ENCODE measurements at places on chromosomes 1 and 21.

DNA sequence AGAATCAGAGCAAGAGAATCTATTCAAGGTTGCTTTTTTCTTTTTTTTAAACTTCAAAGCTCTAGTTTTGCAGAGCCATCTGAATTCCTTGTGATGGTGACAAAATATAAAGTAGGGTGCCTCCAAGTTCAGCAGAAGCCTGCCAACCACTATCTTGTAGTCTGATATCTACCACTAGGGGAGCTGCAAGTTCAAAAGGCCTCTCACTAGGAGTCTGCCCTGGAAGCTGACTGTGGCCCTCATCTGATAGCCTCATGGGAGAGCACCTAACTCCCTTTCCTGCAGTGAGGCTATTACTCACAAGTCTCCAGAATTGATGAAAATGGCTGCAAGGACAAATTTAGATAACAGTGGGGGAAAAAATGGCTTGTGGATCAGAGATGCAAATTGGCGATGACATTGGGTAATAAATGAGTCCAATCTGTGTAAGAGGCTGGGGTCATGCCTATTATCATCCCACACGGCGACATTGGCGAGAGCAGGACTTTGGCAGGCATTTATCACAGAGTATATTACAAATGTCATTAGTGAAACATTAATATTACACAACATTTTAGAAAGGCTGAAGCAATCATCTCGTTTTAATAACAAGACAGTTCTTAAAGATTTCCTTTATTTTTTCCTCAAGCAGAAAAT lies 10.7 kb upstream of the ZP4 start:
- no peak for DNase-seq

DNA sequence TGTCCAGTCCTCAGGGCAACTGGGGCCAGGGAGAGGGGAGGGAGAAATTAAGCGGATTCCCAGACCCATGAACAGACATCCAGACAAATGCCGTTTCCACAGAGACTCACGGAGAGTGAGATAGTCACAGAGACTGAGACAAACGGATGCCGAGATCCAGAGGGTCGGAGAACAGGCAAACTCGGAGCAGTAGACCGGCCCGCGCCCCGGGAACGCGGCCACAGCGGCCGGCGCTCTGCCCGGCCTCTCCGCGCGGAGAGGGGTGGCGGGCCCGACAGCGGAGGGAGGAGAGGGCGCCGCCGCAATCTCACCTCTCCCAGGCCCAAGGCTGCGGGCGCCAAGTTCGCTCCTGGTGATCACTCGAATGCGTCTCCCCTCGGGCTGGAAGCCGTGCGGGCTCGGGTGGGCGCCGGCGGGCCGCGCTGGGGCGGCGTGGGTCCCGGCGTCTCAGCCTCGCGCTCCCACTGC lies 831 bp upstream of the FOXD2 start:
- DNase-seq: no peak

DNA sequence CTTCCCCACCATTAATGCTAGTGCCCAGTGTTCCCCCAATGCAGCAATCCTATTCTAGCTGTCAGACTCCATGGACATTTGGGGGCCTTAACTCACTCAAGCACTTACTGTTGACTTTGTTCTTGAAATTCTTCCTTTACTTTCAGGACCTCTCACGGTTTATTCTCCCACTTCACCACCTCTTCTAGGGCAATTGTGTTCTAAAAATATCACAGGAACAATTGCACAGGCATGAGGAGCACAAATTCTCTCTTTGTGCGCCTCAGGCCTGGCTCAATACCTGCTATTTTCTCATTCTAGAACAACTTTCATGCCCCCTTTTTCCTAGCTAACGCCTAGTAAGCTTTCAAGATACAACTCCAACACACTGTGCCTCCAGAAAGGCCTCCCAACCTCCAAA lies 7.3 kb downstream of the MAB21L3 start:
- no peak for DNase-seq

GRCh38 chr1:176220100-176220689 lies 13.1 kb upstream of the COP1 start:
- no peak for DNase-seq

GRCh38 chr1:37478890-37479254 lies 4.5 kb downstream of the ZC3H12A start:
- peak; percentile 56 for DNase-seq

DNA sequence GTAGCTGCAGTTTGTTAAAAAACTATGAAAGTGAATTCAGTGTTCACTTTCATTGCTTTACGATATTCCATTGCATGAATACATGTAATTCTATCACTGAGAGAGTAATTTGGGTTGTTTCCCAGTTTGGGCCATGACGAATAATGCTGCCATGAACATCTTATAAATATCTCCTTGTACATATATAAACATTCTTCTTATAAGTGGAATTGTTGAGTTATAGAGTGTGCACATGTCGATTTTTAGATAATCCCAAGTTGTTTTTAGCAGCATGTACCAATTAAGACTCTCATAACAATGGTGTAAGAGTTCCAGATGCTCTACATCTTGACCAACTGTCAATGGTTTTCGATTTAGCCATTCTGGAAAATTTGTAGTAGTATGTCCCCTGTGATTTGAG lies 40.9 kb downstream of the ALG6 start:
- no peak for DNase-seq

- DNase-seq: no peak
Measured at GRCh38 chr1:3697810-3698209, 45.5 kb downstream of the TP73 start.

DNA sequence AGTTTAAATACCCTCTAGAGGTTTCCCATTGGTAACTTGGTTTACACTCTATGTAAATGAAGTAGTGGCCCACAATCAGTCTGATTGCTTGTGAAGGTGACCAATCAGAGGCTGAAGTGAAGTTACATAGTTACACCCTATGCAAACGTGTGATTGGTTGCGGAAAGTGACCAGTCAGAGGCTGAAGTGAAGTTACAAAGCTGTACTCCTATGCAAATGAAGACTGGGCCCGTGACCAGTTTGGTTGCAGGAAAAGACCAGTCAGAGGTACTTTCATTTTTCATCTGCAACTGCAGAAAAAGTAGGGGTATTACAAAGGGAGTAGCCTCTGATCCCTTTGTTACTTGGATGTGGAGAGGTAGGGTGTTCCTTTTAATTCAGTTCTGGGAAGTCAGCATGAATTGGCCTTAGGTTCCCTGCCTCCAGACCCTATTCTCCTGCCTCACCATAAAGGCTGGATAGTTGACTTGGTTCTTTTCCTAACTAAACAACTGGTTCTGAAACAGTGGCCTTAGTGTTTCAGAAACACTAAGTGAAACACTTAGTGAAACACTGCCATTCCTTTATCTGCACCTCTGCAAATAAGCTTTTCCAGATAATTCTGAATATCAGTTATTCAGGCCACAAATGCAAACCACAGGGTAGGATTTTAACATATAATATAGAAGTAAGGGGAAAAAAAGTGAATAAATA lies 39.3 kb downstream of the MAGI3 start:
- no peak for DNase-seq

- no peak for DNase-seq
Measured at GRCh38 chr1:211474451-211474850, 17.5 kb downstream of the RD3 start.

DNA sequence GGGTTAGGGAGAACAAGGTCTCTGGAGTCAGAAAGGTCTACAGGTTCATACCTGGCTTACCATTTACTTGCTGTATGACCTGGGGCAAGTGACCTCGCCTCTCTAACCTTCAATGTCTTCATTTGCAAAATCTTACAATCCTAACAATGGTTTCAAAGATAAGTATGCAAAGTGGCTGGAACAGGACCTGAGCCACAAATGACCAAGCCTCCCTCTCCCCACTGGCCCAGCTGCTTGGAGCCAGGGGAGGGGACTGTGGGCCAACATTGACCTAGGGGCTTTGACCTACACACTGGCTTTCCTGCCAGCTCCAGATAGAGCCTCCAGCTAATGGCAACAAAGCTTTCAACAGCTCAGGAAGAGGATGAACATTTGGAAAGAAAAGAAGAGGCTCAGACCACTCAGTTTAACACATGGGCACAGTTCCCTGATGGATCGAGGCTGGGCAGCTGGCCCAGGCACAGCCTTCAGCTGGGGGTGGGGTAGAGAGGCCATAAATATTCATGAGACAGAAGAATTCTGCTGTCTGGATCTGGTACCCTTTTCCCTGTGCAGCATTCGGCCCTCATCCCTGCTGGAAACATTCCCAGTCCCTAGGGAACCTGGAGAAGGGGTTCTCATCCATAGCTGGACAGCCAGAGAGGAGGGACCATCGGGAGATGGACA lies 12.9 kb downstream of the PTAFR start:
- DNase-seq: no peak

- DNase-seq: no peak
Measured at GRCh38 chr1:64073705-64074104, 129.7 kb upstream of the UBE2U start.

DNA sequence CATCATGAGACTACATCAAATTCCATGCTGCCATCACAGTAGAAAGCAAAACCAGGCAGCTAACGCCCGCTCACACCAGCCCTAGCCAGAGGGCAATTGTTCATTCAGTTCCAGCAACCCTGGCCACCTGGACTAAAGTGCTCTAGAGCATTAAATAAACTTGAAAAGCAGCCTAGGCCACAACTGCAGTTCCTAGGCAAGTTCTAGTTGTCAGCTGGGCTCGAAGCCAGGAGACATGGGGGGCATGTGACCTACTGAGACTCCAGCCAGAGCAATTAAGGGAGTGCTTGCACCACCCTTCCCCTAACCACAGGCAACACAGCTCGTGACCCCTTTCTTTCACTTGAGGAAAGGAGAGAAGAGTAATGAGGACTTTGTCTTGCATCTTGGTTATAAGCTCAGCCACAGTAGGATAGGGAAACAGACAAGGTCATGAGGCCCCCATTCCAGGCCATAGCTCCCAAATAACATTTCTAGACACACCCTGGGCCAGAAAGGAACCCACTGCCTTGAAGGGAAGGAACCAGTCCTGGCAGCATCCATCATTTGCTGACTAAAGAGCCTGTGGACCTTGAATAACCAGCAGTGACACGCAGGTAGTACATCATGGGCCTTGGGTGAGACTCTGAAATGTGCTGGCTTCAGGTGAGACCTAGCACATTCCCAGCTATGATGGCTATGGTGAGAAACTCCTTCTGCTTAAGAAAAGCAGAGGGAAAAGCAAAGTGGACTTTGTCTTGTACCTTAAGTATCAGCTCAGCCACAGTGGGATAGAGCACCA lies 77.0 kb downstream of the ZZZ3 start:
- DNase-seq: no peak

DNA sequence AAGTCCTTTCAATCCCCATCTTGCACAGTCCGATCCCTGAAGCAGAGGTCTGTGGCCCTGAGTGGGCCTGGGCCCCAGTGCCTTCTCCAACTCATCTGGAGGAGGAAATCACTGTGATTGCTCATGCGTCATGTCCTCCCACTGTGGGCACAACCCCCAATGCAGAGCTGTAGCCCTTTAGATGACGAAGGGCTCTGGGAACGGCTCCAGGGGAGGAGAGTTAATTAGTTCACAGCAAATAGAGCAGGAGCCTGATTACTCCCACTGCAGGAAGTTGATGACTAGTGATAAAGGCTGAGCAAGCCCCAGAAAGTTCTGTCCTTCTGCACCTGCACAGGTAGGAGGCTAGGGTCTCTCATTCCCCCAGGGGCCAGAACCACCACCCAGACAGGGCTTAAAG lies 111.5 kb downstream of the CCDC185 start:
- no peak for DNase-seq

DNA sequence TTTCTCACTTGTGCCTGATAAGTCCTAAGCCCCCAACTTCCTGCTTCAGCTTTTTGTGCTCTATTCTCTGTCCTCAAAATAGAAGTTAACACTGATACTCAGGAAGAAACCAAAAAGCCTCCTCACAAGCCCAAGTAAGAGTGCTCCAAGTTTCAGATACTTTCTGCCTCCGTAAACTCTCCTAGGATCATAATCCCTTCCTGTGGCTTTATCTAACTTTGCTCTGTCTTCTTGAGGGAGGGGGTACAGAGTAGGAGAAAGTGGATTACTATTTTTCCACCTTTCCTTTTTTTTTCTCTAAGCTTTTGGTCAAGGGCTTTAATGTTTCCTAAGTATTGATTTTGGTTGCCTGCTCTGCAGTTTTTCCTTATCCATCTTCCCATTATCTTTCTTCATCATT lies 54.6 kb downstream of the DPH5 start:
- no peak for DNase-seq

- peak; percentile 64 for DNase-seq
Measured at GRCh38 chr1:183310753-183311479, 107.3 kb downstream of the NMNAT2 start.

- no peak for DNase-seq
Measured at GRCh38 chr1:198424441-198424840, 116.0 kb downstream of the ATP6V1G3 start.

GRCh38 chr1:199616947-199617346 lies 410.6 kb upstream of the NR5A2 start:
- DNase-seq: no peak

GRCh38 chr1:184329245-184329953 lies 57.4 kb upstream of the C1orf21 start:
- no peak for DNase-seq

GRCh38 chr1:111332190-111332589 lies 41.5 kb downstream of the CHIA start:
- DNase-seq: no peak

- peak; percentile 25 for DNase-seq
Measured at GRCh38 chr1:53328541-53329499, 950 bp upstream of the LRP8 start.

GRCh38 chr21:33976082-33977016 lies 60.7 kb upstream of the ATP5PO start:
- peak; percentile 78 for DNase-seq

DNA sequence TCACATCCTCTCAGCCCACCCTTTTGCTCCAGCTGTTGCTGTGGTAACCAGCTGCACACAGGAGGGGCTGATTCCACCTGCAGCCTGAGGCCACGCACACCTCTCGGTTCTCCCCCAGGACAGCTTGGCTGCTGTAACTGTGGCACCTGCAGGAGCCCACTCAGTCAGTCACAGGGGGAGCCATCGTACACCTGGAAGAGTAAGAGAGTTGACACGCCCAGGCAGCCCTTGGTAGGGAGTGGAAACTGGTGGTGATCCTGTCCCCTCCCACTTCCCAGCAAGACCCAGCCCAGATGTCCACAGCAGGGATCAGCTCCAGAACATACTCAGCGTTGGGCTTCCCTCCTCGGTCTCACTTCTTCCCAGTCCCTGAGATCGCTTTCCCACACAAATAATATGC lies 32.2 kb upstream of the BACE2 start:
- no peak for DNase-seq

GRCh38 chr1:158951956-158952355 lies 20.6 kb downstream of the PYHIN1 start:
- DNase-seq: no peak

GRCh38 chr1:106049595-106049994 lies 1006.9 kb upstream of the PRMT6 start:
- DNase-seq: no peak

DNA sequence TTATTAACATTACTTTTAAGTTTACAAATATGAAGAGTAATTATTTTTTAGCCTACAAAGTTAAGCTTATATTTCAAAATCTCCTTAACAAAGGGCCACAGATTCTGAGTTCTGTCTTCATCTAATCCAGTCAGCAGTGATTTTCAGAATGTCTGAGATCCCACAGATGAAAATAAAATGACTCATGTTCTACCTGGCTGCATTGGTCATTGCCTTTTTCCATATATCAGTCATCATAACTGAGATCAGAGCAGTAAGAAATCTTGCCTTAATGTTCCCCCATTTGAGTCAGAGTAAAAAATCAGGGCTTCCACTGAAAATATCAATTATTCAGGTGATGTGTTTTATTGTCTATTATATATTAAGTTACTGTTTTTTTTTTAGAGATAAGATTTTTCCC lies 416.1 kb downstream of the MRPL39 start:
- DNase-seq: no peak

All from activated CD4-positive, alpha-beta T cell treated with anti-CD3 and anti-CD28 coated beads, Interleukin-2, amount 50 U/mL, for 48 hours (primary cell).